Right lung (tissue), 10 donors: ENCODE measurements at places on chromosomes 1 and 21.

DNA sequence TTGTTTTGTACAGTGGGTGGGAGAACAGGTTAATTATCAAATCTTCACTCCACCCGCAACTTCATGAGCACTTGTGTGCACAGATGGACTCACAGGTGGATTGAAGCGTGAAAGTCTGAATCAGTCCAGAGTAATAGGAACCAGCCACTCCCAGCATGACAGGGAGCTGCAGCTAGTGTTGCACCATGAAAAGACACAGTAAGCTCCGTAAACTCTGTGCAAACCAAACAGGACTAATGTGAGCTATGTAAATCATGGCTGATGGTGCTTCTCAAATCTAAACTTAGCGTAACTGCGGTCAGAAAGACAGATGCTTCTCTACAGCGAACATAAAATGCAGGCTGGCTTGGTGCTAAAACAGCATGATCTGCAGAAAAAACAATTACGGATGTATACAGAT lies 114.4 kb downstream of the CENPF start:
- DNase-seq = no peak

GRCh38 chr1:214321705-214322453 lies 40.9 kb downstream of the SMYD2 start:
- DNase-seq = no peak

DNA sequence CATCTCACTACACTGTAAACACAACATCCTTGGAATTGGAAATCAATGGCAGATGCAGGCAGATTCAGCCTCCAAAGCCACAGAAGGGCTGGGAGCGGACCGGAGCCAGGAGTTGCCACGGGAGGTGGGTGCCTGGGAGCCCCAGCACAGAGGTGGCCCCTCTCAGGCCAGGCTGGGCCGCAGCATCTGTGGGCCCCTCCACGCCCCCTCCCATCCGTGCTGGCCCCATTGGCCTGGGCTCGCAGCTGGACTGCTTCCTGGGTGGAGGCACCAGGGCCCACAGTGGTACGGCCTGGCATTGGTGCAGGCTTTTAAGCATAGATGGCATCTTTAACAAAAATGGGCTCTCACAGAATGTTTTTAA lies 64.2 kb downstream of the SLX9 start:
- DNase-seq = no peak

- no peak for DNase-seq
Observed at GRCh38 chr1:243469497-243469896, 213.7 kb downstream of the SDCCAG8 start.

- no peak for DNase-seq
Observed at GRCh38 chr1:215888159-215888558, 321.1 kb downstream of the KCTD3 start.

DNA sequence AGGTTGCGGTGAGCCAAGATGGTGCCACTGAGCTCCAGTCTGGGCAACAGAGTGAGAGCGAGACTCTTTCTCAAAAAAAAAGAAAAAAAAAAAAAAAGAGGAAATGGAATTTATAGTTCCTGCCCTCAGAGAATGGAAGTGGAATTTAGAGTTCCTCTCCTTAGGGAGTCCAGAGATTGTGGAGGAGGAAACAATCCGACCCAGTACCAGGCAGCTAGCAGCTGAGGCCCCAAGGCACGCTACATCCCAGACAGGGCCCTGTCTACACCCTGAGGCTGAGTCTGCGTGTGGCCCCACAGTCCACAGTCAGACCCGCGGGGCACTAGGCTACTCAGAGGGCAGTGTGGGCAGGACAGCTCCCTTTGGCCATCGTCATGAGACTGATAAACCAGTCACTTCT lies 1.9 kb upstream of the MFN2 start:
- no peak for DNase-seq
